Stimulated activated CD8-positive, alpha-beta memory T cell treated with anti-CD3 and anti-CD28 coated beads, Interleukin-12 subunit alpha, Interleukin-12 subunit beta, amount 100 ng/mL, for 4 hours (primary cell): ENCODE measurements at places on chromosomes 12 and 14.

DNA sequence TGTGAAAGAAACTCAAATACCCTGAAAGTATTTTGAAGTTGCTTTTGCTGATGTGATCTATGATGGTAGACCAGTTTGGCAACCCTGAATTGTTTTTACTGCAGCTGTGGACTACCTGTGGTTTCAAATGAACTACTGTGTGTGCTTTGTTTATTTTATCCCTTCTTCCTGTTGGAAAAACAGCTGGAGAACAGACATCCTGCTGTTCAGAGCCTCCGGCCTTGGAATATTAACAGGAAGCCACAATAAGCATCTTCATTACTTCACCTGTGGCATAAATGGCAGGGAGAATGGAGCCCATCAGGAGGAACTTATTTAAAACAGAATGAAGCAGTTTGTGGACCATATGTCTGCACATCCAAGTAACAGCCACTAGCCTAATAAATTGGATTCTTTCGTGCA is 104.8 kb downstream of the DUSP6 start:
- DNase-seq = no peak

GRCh38 chr12:119679081-119679480 is 11.1 kb downstream of the PRKAB1 start:
- DNase-seq = no peak

DNA sequence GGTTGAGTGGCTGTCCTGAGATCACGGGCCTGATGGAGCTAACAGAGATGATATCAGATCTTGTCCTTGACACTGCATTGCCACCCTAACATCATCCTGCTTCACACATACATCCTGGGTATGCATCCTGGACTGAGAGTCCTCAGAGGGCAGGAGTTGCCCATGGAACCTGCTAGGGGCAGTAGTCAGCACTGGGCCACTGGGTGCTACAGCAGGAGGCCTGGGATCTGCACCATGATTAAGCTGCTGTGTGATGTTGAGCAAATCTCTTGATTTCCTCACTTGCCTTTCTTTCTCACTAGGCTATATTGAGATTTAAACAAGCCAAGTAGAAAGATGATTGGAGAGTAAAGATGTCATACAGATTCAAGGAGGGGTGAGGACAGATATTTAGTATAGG is 22.1 kb upstream of the EIF4B start:
- DNase-seq = no peak

DNA sequence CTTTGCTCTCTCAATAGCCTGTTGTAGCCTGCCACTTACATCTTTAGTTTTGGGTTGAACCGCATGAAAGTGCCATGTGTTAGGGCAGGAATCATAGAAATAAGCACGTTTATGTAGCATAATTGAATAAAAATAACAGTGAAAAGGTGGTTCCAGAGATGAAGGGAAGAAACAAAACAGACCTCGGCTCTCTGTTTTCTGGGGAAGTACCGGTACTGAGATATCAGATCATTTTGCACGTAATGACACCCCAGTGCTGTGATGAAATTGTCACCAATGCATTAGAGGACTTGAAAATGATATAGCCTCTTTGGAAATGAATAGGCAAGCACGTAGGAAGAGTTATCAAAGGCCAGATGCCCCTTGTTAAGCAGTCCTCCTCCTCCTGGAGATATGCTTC is 42.5 kb upstream of the DLK1 start:
- DNase-seq = no peak

DNA sequence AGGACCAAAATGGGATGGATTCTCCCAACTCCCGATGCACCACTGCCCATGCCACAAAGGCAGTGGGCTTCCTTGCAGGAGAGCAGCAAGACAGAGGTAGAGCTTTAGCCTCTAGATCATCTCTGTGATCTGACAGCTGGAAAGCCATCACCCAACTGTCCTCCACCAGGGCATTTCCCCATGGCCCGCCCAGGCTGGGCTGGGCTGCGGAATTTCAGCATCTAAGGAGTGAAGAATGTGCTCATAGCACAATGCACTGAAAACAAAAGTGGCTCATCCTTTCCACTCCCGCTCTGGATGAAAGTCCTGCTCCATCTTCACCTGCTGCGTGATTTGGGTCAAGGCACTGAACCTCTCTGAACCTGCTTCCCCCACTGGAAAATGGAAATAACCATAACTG is 5.6 kb downstream of the SYNE3 start:
- DNase-seq = no peak

DNA sequence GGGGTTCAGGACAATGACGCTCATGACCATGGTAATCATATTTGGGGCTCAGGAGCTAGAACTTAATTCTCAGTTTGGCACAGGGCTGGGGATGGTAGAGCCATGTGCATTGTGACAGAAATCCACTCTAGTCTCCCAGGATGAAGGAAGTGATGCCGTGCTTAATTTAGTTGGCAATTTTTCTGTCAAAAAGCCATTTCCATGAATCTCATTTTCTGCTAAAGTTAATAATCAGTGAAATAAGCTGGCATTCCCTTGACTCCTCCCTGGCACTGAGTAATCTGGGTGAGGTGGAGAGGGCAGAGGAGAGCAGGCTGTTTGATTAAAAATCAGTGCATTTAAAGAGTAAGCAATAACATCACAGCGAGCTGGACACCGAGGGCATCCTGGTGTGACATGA is 45.0 kb upstream of the GPR68 start:
- no peak for DNase-seq

DNA sequence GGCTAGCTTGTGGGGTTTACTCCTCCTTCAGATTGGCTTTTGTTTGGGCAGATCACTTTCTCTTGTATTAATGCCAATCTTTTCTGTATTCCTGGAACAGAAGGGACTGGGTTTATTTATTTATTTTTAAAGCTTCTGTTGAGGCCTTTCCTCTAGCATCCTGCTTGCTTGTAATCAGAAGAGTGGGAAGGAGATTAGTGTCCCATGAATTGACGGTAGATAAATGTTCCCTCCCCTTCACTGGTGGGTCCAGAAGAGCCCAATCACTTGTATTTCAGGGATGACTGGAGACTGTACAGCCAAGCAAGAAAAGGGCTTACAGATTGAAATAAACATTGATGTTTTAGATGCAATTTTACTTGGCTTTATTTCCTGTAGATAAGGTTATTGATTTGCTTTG is 71.0 kb downstream of the LIN52 start:
- no peak for DNase-seq

DNA sequence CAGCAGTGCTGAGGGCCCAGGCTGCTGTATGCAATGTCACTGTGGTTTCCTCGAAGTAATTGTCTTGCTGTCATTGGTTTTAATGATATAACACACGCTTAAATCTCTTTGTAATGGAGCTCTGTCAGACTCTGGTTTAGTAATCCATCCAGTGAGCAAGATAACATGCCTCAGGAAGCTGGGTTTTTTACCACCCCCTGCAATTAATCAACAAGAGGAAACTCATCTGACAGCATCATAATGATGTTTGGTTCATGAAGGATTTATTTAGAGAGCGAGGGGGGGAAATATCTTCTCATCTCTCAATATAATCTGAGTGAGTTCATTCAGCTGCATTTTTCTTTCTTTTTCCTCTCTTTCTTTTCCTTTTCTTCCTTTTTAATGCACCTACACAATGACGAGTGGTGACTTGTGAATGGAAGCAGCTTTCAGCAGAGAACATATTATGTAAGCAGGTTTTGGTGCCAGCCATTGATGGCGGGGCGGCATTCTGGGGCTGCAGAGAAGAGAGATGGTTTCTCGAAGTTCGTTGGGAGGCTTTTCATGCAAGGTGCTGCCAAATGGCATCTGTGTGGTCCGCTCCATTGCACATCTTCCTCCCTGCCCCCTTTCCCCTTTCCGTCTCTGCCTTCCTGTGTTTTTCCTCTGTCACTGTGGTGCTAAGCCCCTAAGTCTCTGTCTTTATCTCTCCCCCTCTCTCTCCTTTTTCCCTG is 6.7 kb downstream of the RPH3A start:
- DNase-seq = no peak

- DNase-seq = no peak
These were observed 353.8 kb downstream of the AACS start for GRCh38 chr12:125418902-125419564.

GRCh38 chr14:64232095-64232838 is 61.9 kb downstream of the ESR2 start:
- DNase-seq = no peak

DNA sequence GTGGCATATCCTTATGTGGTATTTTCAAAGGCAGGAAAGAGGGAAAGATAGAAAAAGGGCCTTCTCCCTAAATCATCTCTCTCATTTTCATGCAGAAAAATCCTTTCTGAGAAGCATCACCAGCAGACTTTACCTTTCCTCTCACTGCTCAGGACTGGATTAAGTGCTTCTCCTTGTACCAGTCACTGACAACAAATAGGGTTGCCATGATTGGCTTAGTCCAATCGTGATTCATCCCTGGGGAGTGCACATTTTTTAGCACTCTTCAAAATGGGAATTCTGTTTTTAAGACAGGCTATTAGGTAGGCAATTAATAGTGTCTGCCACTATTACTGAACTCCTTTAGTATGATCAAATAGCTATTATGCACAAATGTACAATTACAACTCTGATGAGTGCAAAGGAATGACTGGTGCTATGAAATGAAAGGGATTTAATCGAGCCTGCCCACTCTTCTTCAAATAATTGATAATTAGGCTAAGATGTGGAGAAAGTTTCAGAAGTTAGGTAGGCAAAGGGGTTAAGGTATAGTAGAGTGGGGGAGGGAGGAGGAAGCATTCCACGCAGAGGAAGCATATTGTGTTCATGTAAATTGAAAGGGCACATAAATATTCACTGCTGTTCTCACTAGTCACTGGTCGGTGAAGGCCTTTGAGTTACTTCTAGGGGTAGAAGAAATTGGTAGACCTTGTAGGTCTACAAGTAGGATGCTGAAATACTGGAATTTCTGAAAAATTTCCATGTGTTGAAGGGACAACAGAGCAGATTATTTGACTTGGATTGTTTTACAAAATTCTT is 84.0 kb downstream of the MSRB3 start:
- DNase-seq = no peak

DNA sequence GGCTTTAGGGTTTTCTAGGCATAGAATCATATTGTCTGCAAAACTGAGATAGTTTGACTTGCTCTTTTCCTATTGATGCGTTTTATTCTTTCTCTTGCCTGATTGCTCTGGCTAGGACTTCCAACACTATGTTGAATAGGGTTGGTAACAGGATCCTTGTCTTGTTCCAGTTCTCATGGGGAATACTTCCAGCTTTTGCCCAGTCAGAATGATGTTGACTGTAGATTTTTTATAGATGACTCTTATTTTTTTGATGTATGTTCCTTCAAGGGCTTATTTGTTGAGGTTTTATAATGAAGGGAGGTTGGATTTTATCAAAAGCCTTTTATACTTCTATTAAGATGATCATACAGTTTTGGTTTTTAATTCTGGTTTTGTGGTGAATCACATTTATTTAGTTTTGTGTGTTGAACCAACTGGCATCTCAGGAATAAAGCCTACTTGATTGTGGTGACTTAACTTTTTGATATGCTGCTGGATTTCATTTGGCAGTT is 478.2 kb downstream of the TMEM117 start:
- no peak for DNase-seq

DNA sequence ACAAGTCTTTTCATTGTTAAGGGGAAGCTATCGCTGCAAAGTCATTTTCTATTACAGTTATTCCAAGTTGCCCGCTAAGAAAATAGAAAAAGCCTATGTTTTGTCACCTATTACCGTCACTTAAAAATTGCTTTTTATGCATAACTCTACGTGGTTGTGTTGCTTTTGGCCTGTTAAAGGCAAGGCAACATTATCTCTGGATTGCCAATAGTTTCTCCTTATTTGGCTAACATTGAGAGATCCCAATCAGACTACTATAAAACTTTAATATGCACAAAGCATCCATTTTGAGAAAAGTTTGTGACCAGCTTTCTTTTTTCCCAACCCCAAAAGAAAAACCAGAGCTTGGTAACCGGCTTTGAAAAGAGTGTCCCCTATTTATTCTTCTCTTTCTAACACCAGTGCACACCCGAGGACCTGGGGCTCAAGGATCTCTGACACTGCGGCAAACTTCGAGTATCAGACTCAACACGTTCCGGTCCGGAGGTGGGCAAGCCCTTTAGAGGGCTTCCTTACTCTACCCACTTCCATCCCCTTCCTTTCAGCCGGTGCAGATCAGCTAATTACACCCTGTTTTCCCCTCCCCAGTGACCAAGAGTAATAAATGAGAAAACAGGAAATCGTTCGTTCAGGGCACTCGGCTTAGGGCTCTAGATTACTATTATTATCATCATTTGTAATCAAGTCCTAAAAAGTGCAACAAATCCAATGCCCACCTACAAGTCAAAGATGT is 1.2 kb downstream of the PPP1R12A start:
- DNase-seq = no peak

DNA sequence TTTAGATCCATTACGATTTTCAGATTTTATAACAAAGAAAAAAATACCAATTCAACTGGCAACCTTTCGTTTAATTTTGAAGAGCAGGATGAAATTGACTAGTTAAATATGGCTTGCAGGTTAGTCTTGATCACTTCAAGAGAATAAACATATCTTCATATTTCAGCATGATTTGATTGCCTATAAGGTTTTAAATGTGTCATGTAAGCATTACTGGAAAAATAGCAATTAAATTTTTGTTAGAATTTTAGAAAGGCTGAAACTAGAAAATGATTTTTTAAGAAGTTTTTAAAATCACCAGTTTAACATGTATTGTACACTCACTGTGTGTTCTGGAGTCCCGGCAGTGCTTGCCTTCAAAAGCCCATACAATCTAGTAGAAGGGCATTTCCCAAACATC is 310.2 kb upstream of the DIO2 start:
- no peak for DNase-seq

- no peak for DNase-seq
These were observed 142.4 kb downstream of the PRKCH start for GRCh38 chr14:61463664-61464285.

DNA sequence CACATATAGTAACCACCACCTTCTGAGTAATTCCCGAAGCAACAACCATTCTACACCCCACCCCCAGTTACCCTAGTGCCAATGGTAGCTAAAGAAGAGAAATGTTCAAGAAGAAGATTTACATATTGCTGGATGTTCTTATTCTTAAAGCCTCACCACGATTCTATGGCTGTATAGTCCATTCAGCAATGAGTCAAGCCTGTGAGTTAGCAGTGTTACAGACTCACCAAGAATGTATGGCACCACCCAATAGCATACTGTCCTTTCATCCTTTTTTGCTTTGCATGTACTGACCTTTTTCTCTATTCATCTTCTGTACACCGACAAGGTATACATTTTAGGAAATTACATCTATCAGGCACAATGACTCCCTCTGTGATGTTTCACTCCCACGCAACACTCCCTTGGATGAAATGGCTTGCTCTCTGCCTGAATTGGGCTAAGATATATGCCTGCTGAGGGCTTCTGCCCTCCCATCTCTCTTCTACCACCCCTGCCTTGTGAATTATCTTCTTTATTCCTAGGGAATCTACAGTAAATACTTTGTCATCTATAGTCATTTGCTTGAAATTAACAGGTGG is 945.8 kb downstream of the DIO2 start:
- DNase-seq = no peak

DNA sequence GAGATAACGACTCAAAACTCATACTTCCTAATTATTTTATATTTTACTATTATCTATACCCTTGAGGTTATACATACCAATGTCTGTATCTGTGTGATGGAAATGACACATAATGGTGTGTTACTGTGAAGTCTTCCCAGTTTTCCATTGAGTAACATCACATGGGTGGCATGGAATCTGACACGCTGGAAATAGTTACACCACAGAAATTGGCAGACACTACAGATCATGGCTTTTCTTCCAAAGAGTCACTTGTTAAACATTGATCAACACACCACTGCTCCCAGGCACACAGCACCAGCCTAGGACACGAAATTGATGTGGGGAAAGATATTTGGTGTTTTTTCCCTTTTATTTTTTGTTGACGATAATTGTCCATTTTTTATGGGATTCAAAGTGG is 33.0 kb upstream of the VWF start:
- no peak for DNase-seq
